ENCODE measurements at places on chromosomes 12 and 14.

- DNase-seq, result no peak
Measured at GRCh38 chr12:121376754-121377697, 22.9 kb upstream of the RNF34 start.

DNA sequence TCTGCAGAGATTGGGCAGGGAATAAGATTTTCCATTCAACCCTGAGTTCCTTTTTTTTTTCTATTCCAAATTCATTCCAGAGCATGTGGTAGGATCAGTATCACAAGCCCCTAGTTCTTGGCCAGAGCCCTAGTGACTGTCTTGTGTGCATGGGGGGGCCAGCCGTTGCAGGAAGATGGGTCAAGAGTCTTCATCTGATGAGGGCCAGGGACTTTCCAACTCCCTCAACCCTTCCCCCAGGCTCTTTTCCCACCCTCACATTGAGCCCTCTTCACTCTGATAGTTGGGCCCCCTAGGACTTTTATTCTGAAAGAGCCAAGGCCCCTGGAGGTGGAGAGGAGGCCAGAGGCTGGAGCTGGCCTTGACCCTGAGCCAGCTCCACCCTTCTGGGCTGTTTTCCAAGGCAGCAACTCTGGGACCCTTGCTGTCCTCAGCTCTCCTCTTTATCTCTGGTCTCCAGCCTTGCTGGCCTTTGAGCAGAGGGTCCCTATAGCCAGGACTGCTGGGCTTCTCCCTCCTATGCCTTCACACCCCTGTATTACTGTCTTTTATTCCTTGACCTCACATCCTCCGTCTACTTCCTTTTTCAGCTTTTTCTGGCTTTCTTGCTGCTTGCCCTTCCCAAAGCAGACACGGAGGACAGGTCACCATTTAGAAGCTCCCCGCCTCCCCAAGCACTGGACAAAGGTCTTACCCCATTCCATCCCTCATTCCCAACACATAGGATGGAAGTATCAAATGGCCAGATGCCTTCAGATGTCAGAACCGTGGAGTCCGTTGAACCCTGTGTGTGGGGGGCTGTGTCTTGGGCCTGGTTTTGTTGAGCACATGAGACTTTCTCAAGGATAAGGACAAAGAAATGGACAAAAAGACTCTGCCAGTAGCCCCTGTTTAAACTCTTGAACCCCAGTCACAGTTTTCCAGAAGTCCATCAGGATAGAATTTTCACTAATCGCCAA is 5.6 kb downstream of the RBP5 start:
- no peak for DNase-seq

DNA sequence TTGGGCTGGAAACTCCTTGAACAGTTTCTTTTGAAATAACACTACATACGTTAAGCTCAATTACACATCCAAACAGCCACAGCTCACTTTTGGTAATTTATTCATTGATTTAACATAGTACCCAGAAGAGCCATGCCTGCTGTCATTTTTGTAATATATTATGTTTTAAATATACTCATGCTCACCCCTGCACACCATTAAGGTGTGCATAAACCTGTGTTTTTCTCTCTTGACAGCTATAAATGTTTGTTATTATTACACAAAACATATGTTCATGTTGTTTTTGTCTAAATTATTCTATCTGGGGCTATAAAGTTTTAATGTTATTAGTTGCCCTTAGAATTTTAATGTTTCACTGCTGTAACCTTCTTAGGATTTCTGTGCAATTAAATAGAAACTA is 296.1 kb downstream of the AKAP6 start:
- no peak for DNase-seq

GRCh38 chr12:61846765-61847164 is 413.4 kb upstream of the USP15 start:
- no peak for DNase-seq

DNA sequence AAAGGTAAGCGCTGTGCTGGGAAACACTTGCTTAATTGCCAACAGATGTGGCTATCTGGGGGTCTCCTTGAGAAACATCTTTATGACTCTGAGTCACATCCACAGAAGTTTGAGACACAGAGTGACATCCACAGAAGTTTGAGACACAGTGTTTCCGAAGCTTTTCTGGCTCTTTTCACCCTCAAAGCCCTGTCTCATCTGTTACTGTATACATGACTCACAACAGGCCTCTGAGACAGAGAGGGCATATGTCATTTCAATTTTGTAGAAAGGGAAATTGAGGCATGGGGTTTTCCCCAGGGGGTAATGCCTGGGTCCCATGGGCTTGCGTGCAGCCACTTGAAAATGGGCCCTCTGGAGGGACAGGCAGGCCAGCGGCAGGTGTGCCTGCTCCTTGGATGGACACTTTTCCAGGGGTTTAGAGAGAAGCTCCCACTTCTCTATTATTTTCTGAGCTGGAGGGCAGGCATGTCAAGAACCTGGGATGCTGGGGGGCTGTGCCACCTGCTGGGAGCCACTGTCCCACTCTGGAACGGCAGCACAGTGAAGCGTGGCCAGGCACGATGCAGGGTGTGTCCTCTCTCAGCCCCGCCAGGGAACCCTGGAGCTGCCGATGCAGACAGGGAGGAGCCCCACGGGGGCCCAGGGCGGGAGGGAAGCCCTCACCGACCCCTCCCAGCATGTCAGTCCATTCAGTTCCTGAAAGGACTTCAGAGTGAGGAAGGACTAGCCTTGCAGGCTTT is 111.3 kb upstream of the FKBP4 start:
- DNase-seq, result no peak

GRCh38 chr14:98168211-98168985 is 1103.6 kb downstream of the BCL11B start:
- DNase-seq, result no peak

DNA sequence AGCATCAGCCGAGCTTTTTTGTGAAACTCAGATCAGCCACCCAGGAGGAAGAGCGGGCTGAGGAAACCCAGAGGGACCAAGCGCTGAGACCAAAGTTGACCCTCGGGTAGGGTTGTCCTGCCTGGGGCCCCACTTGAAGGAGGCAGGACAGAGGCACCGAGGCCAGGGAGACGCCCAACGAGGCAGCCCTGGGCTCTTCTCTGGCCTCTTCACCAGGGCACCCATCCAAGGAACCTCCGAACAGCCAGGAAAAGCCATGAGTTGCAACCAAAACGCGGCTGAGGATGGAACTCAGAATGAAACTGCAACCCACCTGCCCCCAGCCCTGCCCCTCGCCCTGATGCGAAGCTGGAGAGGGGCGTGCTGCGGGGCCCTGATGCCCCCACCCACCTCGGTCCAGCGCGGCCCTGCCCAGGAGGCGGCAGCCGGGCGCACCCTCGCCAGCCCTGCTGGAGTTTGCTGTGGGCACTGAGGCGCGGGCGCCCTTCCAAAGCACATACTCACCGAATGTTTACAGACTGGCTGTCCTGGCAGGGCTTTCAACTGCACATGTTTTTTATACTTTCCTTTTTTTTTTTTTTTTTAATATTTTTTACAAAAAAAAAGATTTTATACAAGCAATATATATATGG is 41.9 kb downstream of the JDP2 start:
- no peak for DNase-seq

GRCh38 chr14:31668348-31668747 is 107.1 kb downstream of the NUBPL start:
- no peak for DNase-seq

GRCh38 chr14:91078095-91078737 is 17.8 kb upstream of the RPS6KA5 start:
- DNase-seq, result peak; percentile 60

DNA sequence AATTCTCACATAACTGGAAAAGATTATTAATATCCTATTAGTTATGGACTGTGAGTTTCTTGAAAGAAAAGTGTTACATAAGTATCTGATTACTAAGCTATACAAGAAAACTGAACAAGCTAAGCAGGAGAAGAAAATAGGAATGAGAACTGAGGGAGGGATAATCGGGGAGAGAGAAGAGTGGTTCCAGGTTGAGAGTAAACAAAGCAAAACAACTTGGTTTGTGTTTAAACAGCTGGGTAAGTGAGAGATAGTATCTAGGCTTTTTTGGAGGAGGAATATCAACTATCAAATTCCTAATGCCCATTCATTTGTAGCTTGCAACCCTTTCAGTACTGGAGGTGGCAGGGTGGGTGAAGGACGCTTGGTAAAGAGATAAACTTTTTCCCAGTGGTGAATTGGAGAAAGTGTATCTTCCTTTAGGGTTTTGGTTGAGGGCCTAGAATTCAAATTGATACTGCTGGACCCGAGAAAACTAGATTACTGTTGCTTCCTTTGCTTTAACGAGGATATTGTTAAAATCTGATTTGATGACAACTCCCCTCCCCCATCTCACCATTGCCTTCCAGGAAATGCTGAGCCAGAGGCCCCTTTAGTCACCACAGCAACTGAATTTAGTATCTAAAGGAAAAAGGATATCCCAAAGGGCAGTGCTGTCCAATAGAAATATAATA is 2.0 kb upstream of the SLC2A3 start:
- DNase-seq, result no peak

GRCh38 chr14:23153851-23154796 is 29.3 kb downstream of the SLC7A8 start:
- DNase-seq, result no peak

- DNase-seq, result no peak
Measured at GRCh38 chr14:105201925-105202513, 20.9 kb upstream of the NUDT14 start.

DNA sequence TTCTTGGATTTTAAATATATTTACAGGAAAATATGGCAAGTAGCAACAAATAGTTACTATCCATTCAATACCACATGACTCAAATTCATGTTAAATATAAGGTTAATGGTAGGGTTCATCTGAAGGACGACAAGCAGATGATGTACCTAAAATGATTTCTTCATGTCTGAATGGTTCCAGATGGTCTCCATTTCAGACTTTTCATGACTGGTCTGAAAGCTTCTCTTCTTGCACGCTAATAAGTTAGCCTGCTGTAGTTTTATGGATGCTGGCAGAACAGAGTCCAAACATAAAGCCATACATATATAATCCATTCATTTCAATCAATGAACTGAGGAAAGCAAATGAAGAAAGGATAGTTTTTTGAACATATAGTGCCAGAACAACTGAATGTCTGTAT is 257.0 kb upstream of the MGAT4C start:
- no peak for DNase-seq

DNA sequence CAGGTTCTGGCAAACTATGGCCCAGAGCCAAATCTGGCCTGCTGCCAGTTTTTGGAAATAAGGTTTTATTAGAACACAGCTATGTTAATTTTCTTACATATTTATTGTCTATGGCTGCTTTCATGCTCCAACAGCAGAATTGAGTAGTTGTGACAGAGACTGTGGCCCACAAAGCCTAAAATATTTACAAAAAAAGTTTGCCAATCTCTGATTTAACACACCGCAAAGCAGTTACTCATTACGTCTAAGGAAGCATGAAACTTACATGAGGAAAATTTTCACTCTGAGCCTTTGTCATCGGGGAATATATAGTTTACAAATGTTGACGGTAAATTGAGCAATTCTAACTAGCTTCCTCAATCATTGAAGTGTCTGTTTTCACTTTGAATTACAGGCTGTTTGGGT is 96.5 kb downstream of the UNC79 start:
- DNase-seq, result no peak

DNA sequence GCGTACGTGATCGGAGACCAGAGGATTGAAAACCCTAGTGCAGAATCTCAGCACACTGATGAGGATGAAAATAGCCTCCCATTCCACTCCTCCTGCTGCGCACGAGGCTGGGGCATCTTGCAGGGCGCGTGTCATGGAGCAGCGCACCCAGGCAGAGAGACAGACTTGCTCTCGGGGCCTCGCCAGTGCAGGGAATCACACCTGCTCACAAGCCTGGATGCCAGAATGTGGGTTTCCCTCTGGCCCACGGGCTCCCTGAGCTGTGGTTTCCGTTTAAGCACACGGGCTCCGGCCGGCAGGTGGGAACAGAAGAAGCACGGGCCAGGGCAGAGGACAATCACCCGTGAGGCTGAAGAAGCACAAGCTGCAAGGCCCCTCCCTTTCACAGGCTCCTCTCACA is 2.0 kb downstream of the FGF6 start:
- no peak for DNase-seq

GRCh38 chr14:77339407-77339806 is 18.6 kb downstream of the GSTZ1 start:
- no peak for DNase-seq

GRCh38 chr14:52269100-52269499 is 1.6 kb downstream of the PTGDR start:
- no peak for DNase-seq

DNA sequence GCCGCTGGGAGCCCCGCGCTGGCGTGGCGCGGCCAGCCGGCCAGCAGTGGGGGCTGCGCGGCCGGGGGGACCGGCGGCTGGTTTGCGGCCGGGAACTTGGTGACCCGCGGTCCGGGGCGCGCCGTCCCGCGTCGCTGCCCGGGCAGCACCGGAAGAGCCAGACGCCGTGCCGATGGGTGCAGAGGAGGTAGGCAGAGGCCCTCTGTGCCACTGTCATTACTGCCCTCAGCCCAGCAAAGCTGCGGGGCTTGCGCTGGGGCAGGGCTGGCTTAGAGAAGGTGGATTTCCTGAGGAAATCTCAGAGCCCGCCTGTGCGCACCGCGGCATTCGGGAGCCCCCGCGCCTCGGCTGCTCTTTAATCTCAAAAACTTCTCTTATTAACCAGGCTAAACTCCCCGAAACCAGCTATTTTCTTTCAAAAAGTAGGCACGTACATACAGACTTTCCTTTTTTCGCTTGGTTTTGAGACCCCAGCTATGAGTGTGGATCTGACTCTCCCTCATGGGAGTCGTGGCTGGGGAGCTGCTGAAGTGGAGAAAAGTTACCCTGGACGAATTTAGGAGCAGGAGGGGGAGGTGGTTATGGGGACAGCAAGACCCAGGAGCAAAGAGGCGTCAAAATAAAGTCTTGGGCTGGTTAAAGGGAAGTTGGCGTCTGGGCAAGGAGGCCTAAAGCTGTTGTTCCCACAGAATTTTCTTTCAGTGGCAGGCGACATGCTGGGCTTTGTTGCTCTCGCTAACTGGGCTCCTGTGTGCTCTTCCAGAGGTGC is 802 bp downstream of the SUSD6 start:
- DNase-seq, result no peak

DNA sequence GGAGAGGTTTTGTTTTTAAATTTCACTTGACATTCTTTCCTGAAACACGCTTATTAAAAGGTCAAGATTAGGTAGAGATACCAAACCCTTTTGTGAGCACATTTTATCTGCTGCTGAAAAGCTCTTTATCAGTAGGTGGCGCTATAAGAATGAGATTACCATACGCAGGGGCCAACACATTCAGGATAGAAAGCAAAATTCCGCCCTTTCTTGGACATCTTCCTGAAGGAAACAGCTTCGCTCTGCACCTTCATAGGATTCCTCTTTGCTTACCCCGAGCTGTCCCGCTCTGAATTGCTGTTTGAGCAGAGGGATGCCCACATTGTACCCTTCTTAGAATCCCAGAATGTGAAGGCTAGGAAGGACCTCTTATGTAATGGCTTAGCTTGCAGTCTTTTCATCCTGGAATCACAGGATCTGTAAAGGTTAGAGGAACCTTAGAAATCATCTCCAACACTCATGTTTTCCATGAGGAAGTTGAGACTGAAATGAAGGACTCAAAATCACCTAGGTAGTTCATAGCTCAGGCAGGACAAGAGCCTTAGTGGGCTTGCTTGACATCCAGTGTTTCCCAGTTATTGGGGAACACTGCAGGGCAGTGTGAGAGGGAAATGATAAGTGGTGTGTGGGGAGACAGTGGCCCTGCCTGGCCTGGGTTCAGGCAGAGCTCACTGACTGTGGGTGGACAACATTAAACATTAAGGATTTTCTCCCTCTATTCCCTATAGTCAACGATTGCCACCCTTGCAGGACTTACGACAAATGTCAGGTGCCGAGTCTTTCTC is 38.7 kb upstream of the CRY1 start:
- DNase-seq, result no peak
